PC-9 (cell line): ENCODE measurements at places on chromosomes 7 and 10. TPM values are rescaled to one million over a fixed set of nuclear protein-coding genes. Genes with fewer than 3 reads are reported as not detected.

GRCh38 chr7:25148772-25149575 lies 23.9 kb upstream of the CYCS start:
- no peak for DNase-seq

Gene FKBP9
- 155 and 160 TPM in 2 replicates for total RNA-seq

DNA sequence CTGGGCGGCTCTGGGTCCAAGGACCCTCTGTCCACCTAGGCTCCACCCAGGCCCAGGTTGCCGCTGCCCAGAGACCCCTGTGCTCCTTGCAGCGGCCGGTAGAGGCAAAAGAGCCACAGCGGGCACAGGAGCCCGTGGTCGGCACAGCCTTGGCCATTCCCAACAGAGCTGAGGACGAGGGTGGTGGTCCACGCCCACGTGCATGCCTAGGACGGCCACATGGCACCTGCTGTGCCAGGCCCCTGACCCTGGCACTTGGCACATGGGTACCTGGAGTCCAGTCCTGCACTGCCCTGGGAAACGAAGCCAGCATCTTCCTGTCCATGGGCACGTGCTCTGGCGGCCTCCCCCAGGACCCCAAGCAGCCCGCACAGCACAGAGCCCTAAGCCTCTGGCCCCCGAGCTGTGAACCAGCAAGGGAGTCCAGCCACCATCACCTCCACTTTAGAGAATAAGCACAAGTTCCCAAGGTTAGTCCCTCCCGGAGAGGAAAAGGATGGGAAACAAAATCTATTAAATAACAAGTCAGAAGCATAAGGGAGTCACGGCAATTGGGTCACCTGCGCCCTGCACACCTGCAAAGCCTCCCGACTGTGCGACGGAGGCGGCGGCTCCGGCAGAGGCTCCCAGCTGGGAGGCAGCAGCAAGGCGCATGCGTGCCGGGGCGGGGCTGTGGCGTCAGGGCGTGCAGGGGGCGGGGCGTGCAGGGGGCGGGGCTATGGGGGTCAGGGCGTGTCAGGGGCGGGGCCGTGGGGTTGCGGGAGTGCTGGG lies 59.1 kb downstream of the STK32C start:
- no peak for DNase-seq

GRCh38 chr7:157158400-157158799 lies 19.7 kb downstream of the UBE3C start:
- no peak for DNase-seq

Gene WEE2
- not detected in 2 replicates for total RNA-seq

Gene PNLIPRP1
- not detected in 2 replicates for total RNA-seq

DNA sequence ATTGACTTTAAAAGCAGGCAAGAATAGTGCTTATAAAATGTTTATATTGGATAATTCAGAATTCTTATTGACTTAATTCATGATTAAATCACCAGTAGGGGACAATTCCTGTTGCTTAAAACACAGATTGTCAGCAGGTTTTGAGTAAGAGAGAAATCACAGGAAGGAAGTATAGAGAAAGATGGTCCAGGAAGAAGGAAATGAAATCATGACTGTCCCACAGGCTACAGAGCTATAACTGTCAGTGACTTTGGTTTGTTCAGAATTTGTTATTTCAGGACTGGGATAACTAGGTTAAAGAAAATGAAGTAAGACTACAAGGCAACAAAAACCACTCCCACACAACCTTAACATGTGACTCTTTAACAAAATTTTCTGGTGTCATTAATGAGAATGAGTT lies 6.8 kb downstream of the GNGT1 start:
- DNase-seq = no peak

Gene PRKAR2B
- total RNA-seq = 2.7 and 2.9 TPM in 2 replicates

DNA sequence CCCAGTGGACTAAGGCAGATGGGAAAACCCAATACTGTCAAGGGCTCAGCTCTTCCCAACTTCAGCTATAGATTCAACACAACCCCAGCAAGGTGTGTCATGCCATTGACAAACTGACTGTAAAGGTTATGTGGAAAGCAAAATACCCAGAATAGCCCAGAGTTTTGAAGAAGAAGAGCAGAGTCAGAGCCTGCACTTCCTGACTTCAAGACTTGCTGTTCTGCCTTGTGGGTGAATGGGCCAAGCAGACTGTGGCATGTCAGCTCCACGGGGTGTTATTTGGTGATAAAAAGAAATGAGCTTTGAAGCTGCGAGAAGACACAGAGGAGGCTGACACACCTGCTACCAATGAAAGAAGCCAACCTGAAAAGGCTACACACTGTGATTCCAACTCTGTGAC lies 89.7 kb downstream of the NKX6-2 start:
- DNase-seq = no peak

- DNase-seq = no peak
Observed at GRCh38 chr10:450463-450862, 239.0 kb downstream of the DIP2C start.

Gene LRRTM3
- total RNA-seq = not detected in 2 replicates

Gene RGR
- not detected in 2 replicates for total RNA-seq

DNA sequence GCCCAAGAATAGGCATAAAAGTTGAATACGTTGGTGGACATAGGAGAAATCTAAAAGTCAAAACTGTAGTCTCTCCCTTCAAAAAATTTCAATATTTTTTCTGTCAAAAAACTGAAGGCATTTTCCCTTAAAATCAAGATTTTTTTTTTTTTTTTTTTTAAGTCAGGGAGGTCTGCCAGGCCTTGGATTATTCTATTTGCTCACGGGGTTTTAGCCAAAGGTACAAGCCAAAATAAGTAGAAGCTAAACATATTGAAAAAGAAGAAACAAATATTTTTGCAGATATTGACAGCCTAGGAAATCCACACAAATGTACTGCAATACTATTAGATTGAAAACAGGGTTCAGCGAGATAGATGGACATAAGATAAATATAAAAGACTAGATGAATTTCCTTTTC lies 190.1 kb upstream of the PLXDC2 start:
- DNase-seq = no peak

DNA sequence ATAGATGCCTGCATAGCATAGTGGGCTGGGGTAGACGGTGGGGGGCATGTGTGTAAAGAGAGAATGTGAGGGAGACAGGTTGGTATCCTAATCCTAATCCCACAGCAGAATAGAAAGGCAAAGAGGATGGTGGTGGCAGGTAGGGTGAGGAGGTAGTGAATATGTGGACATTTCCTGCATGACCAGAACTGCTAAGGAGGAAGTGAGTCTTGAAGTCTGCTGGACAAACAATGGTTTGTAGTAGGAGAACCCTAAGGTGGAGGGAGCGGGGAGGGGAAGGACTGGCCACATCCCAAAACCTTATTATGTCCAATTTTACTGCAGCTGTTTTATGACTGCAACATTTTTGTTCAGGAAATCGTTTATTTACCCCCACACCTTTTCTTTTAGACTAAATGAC lies 279.7 kb downstream of the AUTS2 start:
- no peak for DNase-seq

DNA sequence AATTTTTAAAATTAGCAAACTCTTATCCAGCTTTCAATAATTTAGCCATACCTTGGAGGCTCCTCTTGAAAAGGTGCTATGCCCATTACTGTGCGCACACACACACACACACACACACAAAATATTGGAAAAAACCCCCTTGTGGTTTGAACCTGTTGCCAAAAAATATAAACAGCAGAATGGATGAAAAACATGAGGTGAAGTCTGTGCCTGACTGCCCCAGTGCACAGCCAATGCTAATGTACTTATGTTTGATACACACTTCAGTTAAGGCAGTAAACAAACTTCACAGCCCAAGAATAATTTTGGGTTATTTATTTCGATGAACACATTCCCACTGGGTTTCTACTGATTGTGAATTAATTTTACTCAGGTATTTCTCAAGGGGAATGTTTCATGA lies 113.2 kb upstream of the SEM1 start:
- no peak for DNase-seq

GRCh38 chr10:32556783-32557395 lies 110.9 kb downstream of the CCDC7 start:
- DNase-seq = no peak

GRCh38 chr7:50960621-50961310 lies 178.1 kb upstream of the GRB10 start:
- DNase-seq = no peak

DNA sequence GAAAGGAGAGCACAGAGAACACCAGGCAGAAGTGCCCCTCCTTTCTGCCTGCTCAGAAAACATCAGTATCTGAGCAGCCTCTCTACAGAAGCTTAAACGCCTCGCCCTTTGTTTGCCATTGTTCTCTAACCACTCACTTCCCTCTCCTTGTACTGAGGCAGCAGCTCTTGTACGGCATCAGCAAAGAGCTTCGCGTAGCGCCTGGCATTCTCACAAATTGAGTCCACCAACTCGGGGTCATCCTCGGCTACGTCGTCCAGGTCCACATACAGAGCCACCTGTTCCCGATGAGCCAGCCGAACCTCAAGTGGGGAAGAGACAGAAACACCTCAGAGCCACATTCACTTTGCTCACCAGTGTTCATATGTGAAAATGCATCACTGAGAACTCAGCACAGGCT lies 1.7 kb downstream of the MCM7 start:
- no peak for DNase-seq

- DNase-seq = no peak
Observed at GRCh38 chr7:103805346-103805745, 184.1 kb downstream of the RELN start.

Gene PROSER2
- total RNA-seq = 66.6 and 87.5 TPM in 2 replicates

Gene TAS2R4
- 0.65 and 1.4 TPM in 2 replicates for total RNA-seq

Gene TSPAN33
- 5.8 and 9.6 TPM in 2 replicates for total RNA-seq

GRCh38 chr10:101293007-101293723 lies 60.8 kb upstream of the BTRC start:
- no peak for DNase-seq

DNA sequence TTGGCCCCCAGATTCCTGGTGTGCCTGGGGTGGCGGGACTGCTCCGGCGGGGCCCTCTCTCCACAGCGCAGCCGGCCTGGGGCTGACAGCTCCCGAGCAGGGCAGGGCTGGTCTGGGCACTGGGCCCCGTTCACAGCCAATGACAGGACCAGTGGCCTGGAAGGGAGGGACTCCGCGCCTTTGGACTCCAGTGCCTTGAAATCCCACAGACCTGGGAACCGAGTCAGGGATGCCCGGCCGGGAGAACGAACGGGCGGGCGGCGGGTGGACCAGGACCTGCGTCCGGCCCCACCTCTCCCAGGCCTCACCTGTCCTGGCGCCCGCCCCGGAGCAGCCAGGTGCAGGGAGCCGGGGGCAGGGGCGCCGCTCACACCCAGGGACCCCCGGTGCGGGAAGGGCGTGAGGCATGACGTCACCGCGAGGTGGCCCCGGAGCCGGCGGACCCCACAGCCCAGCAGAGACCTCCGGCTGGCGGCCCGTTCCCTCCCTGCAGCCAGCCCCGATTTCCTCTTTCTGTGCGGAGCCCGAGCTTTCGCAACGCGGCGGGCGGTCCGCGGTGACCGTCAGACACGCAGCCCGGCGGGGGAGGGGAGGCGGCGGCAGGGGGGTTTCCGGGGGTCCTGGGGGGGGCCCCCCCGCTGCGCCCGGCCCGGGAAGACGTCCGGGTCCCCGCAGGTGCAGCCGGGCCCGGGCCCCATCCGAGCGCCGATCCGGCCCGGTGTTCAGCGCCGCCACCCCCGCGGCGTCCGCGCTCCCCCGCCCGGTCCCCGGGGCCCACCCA lies 743 bp downstream of the ADAP1 start:
- DNase-seq = peak; percentile 83

Gene HKDC1
- total RNA-seq = 173 and 178 TPM in 2 replicates

GRCh38 chr7:156732091-156732625 lies 91.6 kb downstream of the RNF32 start:
- no peak for DNase-seq

Gene IDI2
- not detected in 2 replicates for total RNA-seq

DNA sequence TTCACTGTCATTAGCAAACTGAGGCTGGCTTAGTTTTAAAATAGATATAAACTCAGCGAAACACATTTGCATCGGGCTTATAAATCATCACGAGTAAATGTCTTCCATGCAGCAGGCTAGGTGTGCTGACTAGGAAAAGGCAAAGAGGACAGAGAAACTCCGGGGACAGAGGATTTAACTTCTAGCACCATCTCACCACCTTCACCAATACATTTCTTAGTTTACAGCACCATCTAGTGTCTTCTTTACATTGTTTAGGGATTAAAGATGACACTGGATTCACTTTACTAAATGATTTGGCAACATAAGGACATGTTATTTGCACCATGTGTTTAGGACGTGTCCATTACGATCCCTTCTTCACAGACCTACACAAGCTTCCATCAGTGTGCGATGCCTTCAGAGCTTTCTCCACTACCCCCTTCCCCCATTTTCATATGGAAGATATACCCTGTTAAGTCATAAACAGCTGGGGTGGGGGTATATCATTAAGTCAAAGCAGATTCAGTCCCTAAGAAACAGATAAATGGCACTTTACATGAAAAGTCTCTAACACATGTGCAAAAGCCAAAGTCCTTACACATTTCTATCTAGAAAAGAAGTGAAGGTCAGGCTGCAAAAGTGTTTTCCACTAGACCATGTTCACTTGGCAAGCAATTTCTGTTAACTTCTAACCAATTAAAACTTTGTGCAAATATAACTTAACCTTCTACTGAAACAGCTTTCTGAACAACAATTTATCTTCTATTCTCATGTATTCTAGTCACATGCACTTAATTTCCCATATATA lies 103.3 kb downstream of the GRB10 start:
- no peak for DNase-seq
